ENCODE measurements at places on chromosomes 3 and 15. TPM values are rescaled to one million over a fixed set of nuclear protein-coding genes. Genes with fewer than 3 reads are reported as not detected.

The TBC1D23 gene
- total RNA-seq, result 30.7 TPM

The GPR176 gene
- not detected for total RNA-seq

The ROPN1 gene
- total RNA-seq, result not detected

The SRGAP3 gene
- total RNA-seq, result 7.1 TPM

The MYO5C gene
- 1.2 TPM for total RNA-seq

The SLC6A1 gene
- not detected for total RNA-seq

The MESP2 gene
- not detected for total RNA-seq

The FBXO22 gene
- 34.5 TPM for total RNA-seq

The TGFBR2 gene
- 43.6 TPM for total RNA-seq
